Foreskin keratinocyte (primary cell): ENCODE measurements at places on chromosomes 2 and 18. TPM values are rescaled to one million over a fixed set of nuclear protein-coding genes. Genes with fewer than 3 reads are reported as not detected.

- no peak for DNase-seq
These were observed 38.9 kb downstream of the KLF7 start for GRCh38 chr2:207126724-207127308.

MROH2A gene
- 0.11 and 0.31 TPM in 2 replicates for total RNA-seq

ARHGEF4 gene
- 22.5 and 22.9 TPM in 2 replicates for total RNA-seq

DNA sequence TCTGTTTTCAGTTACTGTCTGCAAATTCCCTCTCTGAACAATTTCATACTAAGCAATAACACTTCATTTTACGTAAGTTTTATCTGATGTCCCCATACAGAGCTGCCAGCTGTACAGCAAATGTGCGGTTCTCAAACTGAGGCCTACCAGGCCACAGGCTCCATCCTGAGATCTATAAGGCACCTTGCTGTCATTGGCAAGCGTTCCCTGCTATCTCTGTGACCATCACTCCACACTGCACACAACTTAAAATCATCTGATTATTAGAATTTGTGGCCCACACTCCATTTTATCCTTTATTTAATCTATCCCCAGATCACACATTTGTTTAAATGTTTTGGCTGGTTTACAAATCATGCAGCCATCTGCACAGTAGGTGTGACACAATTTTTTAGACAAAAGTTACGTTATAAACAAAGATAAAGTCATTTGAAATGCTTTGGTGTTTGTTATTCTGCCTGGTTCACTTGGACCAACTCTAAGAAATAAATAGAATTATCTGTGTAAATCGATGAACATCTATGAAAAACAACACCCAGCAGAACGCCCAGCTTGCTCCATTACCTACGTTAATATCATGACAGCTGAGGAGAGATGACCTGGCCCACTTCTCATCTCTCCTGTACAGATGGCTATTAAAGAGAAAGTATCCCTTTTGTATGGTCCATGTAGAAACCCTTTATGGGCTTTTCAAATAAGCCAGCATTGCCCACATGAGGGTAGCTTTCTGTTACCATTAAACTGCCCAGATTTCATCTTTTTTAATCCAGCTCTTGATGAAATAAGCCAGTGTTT is 162.4 kb downstream of the ZNF521 start:
- DNase-seq: no peak

GRCh38 chr2:128594651-128594910 is 275.9 kb upstream of the HS6ST1 start:
- no peak for DNase-seq

DNA sequence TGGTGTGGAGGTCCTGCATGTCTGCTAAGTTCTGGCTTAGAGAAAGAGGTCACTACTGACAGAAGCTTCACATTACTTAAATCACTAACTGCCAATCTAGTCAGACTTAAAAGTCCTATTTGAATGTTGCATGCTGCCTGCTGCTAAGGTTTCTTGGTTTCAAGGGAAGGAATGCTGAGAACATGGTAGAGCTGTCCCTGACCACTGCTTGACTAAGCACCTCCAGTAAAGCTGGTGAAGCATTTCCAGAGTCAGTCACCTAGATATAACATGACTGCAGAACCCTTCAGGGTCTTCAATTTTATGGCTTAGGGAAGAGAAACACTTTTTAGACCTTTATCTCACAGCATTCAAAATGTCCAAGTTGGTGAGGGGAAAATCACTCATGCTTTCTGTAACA is 2178.3 kb upstream of the PIK3C3 start:
- DNase-seq: no peak

DNA sequence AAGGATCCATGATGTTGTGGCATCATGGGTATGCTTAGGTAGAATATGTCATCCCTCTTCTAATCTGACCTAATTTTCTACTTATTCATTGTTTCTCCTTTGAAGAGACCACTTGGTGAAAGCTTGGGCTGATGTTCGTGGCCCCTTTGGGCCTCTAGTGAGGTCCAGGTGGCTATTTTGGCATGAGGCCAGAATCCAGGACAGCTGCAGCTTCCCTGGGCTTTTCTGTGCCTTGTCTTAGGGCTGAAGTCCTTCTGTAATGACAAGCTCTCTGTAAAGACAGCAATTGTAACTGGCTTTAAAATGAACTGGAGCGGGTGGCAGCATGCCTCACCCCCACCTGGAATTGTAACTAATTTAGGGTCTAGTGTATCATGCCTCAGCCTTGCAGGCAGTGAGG is 15.6 kb upstream of the MC2R start:
- no peak for DNase-seq

SYT4 gene
- not detected in 2 replicates for total RNA-seq

GRCh38 chr2:190766595-190766994 is 114.0 kb upstream of the GLS start:
- DNase-seq: peak; percentile 42

GRCh38 chr2:164745012-164745797 is 96.4 kb downstream of the COBLL1 start:
- DNase-seq: no peak

DNA sequence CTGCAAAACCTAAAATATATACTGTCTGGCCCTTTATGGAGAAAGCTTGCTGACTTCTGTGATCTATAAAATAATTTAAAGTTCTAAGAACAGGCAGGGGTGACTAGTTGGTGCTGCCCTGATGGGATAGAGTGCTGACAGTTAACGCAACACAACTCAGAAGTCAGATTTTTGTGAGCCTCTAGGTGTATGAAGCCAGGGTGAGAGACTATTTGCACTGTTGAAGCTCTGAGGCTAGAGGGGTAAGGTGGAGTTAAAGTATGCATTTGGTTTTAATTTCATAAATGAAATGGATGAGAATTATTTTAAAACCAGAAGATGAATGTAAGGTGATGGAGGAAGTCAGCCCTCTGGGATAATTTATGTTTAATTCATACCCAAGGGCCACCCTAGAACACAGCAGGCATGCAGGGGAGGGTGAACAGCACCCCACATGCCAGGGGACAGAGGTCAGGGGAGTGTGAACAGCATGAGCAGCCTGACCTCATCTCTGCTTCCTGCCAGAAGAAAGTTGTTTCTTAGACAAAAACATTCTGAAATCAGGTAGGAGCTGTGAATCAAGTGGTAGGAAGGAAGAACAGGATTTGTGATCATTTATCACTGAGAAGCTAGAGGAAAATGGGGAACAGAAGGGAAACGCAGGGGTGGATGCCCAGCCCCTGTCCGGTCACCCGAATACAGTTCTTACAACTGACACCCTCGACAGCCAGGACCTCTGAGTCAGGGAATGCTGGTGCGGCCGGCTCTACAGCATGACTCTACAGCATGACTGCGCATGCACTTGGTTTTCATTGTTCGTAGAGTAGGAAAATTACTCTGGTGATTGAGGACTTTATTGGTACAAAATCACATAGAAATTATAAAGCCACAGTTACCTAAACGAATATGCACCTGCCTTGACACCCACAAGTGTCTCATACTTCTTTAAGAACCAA is 93.1 kb downstream of the MBP start:
- DNase-seq: peak; percentile 61

DNA sequence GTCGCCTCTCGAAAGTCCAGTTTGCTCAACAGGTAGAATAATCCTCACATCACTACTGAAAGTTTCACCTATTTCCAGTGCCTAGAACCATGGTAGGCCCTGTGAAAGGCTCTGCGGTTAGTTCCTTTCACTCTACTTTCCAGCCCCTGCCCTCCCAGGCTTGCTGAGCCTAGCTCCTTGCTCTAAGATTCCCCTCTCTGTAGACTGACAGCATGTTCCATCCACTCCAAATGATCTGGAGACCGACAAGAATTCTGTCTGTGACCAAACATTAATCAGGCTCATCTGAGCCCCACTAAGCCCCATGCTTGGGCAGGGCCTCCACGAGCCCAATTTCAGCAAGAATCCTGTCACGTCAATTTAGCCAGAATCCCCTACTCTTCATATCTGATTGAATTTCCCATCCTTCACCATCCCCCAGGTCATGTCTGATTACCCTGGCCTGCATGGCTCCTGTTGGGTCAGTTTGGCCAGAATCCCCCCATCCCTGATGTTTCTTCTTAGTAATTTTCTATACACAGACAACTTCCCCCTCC is 307.0 kb downstream of the ALK start:
- DNase-seq: no peak

- DNase-seq: peak; percentile 65
These were observed 11.5 kb downstream of the NTSR2 start for GRCh38 chr2:11658208-11659114.

DNA sequence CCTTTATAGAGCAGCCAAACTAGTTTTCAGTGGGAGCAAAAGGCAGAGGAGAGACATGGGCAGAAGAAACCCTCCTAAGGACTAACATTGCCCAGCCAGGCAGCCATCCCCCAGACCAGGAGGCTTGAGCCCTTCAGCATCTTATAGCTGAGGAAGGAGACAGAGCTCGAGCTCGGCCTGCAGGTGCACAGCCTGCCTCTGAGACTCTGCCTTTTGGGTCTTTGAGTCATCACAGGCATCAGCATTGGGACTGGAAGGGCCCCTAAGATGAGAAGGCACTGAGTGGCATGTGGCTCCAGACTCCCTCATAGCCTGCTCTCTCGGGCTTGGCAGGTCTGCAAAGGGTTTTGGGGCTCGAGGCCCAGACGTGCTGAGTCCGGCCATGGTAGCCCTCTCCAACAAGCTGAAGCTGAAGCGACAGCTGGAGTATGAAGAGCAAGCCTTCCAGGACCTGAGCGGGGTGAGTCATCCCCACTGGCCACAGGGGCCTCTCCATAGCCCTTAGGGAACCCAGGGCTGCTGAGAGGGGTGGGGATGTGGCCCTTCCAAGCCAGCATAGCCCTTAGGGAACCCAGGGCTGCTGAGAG is 84.1 kb downstream of the EPAS1 start:
- no peak for DNase-seq

DNA sequence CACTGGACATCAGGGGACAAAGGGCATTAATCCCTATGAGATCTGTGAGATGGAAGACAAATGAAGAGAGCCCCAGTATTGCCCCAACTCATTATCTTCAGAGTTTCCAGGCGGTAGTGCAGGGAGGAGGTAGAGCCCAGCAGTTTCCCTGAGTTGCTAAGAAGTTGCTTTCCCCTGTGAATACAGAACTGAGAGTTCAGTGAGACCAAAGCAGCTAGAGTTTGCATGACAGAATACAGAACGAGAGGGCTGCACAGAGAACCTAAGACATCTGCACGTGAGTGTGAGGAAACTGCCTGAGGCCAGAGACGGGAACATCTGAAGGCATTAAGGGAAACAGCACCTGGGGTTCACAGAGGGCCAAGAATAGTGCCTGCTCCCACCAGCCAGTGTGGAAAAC is 18.1 kb upstream of the PGAP1 start:
- DNase-seq: no peak

GRCh38 chr2:73092146-73092783 is 20.5 kb downstream of the RAB11FIP5 start:
- DNase-seq: no peak

GRCh38 chr18:29840089-29840488 is 1202.5 kb downstream of the DSC3 start:
- DNase-seq: peak; percentile 81

GRCh38 chr2:68911709-68912108 is 40.5 kb upstream of the BMP10 start:
- DNase-seq: no peak

DRC1 gene
- total RNA-seq: not detected in 2 replicates

- no peak for DNase-seq
These were observed 181.6 kb downstream of the CELF4 start for GRCh38 chr18:37383846-37384595.

DNA sequence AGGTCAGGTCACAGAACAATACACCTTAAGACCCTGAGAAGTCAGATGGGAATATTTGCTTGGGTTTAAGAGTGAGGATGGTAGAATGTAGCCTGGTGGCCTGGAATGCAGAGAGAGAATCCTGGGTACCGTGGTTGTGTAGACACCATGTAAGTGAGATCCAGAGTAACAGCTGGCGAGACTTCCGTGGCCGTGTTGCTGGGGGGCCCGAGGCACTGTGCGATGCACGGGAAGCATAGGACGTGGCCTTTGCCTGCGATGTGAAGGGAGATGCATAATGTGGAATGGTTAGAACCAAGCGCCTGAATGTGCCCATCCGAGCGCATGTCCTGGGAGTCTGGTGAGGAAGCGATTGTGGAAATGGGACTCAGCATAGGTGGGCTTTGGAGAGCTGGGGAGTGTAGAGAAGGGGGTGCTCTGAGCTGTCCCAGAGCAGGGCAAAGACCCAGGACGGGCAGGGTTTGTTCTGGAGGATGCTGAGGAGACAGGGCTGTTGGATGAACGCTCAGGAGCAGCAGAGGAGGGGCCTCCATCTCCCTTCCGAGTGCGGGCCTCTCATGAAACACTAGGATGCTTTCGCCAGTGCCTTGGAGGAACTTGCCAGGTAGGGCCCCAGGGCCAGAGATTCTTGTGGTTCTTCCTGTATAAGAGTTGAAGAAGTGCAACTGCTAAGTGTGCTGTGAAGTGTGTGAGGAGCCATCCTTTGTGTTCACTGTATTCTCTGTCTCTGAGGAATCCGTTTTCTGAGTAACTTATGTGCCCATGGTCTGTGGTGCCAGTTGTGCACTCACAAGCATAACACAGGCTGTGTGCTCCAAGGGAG is 7.1 kb downstream of the RNF144A start:
- no peak for DNase-seq

SERPINB10 gene
- 0.07 and 2.3 TPM in 2 replicates for total RNA-seq

TANC1 gene
- total RNA-seq: 28.0 and 29.7 TPM in 2 replicates

- no peak for DNase-seq
These were observed 178.8 kb upstream of the CHST9 start for GRCh38 chr18:27363872-27364271.

DNA sequence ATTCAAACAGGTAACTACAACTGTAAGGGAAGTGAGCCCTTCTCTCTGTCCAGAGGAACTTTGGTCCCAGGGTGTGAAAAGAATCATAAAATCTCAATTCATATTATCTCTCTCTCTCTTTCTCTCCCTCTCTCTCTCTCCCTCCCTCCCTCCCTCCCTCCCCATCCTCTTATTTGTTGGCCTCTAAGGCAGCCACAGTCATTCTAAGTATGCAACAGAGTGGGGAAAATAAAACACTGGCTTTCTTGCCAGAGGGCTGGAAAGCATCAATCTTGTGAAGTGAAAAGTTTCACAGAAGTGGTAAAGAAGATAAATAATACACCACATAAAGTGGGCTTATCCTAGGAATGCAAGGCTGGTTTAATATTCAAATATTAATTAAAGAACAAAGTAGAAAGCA is 95.6 kb upstream of the KCNH7 start:
- no peak for DNase-seq

GRCh38 chr2:222707689-222708273 is 36.3 kb downstream of the MOGAT1 start:
- peak; percentile 44 for DNase-seq
